ENCODE measurements at places on chromosomes 12 and 14. TPM values are rescaled to one million over a fixed set of nuclear protein-coding genes. Genes with fewer than 3 reads are reported as not detected.

- no peaks in the 10 kb centered on the region for H3K4me1 ChIP-seq
- no peak within 1 kb of the TSS for H3K27ac ChIP-seq
- no peaks in the 10 kb centered on the region for H3K36me3 ChIP-seq
- no peak for DNase-seq
These were observed at the start of gene GPR68 for GRCh38 chr14:91244501-91244901. TSS of gene GPR68 (minus strand) at chr14:91244704. CDS start at chr14:91235050, 9,654 bp downstream.

DNA sequence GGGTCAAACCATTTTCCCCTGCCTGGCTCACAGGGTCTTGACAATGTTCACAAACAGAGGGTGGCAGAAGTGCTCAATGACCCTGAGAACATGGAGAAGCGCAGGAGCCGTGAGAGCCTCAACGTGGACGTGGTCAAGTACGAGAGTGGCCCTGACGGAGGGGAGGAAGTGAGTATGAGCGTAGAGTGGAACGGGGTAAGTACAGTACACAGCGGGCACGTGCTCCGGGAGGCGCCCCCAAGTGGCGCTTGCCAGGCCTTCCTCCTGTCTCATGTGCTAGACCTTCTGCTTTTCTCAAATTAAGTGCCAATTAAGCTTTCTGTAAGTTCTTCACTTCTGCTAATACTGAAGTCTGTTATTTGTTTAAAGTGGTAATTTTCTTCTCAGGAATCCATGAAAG, 35.9 kb downstream of the XRCC3 start:
- H3K4me3 ChIP-seq, result no peak overlapping the region
- no peak overlapping the region for H3K27ac ChIP-seq
- peaks cover 8% of the 10 kb centered on the region for H3K4me1 ChIP-seq

- H3K4me1 ChIP-seq, result peaks cover 7% of the 10 kb centered on the region
- H3K36me3 ChIP-seq, result no peaks in the 10 kb centered on the region
- no peaks in the 10 kb centered on the region for H3K27me3 ChIP-seq
- no peak overlapping the region for H3K4me3 ChIP-seq
These were observed 217.9 kb upstream of the GRIP1 start for GRCh38 chr12:66896797-66897196.

- DNase-seq, result peak; percentile 68
- H3K27ac ChIP-seq, result peak overlapping the region; percentile 65
- no peaks in the 10 kb centered on the region for H3K27me3 ChIP-seq
- peaks cover 15% of the 10 kb centered on the region for H3K4me1 ChIP-seq
- no peaks in the 10 kb centered on the region for H3K36me3 ChIP-seq
These were observed 13.2 kb upstream of the SERPINA3 start for GRCh38 chr14:94598816-94599655.

Gene NUAK1
- 31.4 TPM for total RNA-seq

Gene CD69
- total RNA-seq, result 0.22 TPM

Gene ACOT6
- not detected for total RNA-seq

Gene MLEC
- 61.6 TPM for total RNA-seq
